Chondrocyte (in vitro differentiated cells): ENCODE measurements at places on chromosomes 5 and 9.

DNA sequence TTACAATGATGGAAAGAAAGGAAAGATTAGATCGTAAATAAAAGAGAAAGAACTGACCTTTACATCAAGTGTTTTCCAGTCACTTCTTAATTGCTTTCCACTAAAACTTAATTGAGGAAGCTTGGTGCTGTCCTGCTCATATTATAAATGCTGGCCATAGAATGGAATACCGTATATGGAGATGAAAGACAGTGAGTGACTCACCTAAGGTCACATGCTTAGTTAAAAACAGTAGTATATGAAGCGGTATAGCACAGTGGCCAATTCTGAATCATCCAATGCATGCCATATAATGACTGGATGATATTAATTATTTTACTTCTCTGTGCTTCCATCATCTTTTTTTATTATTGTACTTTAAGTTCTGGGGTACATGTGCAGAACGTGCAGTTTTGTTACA, 482.4 kb upstream of the SGCD start:
- no peaks in the 10 kb centered on the region for H3K4me1 ChIP-seq
- DNase-seq = no peak
- no peaks in the 10 kb centered on the region for H3K36me3 ChIP-seq
- no peak overlapping the region for H3K27ac ChIP-seq

DNA sequence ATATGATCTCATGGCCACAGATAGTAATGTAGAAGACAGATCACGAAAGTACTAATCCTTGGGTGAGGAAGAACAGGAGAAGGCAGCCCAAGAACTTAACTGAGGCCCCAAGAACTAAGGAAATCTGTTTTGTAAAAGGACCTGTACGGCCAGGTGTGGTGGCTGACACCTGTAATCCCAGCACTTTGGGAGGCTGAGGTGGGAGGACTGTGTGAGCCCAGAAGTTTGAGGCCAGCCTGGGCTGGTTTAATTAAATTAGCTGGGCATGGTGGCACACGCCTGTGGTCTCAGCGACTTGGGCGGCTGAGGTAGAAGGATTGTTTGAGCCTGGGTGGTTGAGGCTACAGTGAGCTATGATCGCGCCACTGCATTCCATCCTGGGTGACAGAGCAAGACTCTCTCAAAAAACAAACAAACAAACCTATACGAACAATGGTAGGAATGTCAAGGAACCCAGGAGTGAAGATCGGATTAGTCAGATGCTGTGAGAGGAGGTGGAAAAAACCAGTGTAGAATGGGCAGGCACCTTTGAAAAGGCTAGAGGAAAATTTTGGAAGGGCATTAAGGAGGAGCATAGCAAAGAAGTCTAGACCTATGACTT, 283.8 kb upstream of the DMRT1 start:
- peaks cover 26% of the 10 kb centered on the region for H3K27me3 ChIP-seq
- H3K27ac ChIP-seq = no peak overlapping the region
- no peak overlapping the region for H3K4me3 ChIP-seq
- DNase-seq = no peak

DNA sequence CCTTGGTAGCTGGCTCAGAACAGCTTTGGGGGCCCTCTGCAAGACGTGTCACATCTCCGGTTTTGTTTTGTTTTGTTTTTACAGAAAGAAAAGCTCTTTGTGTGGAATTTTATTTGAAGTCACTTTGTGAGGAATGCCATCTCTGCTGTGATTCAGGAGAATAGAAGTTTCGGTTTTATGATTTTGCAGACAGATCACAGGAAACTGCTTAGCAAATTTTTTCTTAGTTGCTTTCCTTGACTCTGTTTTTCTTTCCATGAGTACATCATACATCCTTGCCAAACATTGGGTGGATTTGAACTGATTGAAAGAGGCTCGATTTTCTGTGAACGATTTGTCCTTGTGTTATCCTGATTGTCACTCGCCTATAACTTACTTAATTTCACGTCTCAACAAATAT, 5.1 kb downstream of the SEMA5A start:
- peaks cover 75% of the 10 kb centered on the region for H3K4me1 ChIP-seq
- H3K4me3 ChIP-seq = peak overlapping the region; percentile 66
- no peak for DNase-seq
- H3K27me3 ChIP-seq = no peaks in the 10 kb centered on the region

DNA sequence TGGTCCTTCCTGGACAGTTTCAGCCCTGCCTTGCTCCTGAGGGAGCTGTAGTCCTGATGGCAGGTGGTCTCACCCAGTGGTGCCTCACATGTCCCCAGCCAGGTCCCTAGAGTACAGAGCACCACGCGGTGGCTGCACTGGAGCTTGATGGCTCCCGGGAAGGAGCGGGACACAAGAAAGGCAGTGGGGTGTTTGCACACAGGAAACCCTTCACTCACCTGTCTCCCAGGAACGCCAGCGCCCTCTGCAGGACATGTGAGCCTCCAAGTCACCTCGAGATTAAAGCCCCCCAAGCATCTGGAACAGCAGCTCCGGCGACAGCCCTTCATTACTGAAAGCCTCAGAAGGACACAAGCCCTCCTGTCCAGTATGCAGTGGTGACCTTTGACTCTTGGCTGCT, 19.9 kb upstream of the TMEM250 start:
- no peaks in the 10 kb centered on the region for H3K36me3 ChIP-seq
- H3K4me3 ChIP-seq = no peak overlapping the region
- peaks cover 4% of the 10 kb centered on the region for H3K4me1 ChIP-seq
- H3K27ac ChIP-seq = no peak overlapping the region
- H3K27me3 ChIP-seq = peaks cover 31% of the 10 kb centered on the region

DNA sequence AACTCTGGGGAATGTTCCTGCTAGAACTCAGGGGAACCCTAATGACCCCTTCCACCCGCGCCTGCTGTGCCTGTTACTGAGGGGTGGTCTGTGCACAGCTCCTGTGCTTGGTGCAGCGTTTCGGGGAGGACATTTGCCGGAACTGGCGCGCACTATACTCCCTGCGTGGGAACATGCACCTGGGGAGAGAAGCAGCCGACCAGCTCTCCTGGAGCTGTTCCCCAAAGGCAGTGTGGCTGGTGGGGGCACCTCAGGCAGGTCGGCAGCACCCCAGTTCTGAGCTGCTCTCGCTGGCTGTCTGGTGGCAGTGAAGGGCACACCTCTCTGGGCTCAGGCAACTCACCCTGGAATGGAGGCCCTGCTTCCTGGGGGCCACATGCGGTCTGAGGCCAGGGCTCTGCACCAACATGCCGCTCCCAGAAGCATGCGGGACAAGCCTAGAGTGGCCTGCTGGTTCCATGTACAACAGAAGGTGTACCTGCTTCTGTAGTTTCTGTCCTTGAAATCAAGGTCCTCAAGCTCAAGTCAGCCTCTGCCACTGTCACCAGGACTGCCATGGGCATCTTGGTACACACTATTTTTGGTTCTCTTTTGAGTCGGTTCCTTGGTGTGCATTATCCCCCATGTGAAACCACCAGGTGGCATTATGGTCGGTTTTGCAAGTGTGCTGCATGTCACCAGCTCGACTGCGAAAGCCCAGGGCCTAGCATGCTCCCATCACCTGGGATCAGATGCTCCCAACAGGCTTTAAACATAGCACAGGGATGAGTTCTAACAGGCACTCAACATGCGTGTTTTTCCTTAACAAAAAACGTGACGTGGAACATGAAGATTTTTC, 7.8 kb upstream of the MRNIP start:
- H3K27ac ChIP-seq = no peak overlapping the region
- H3K4me1 ChIP-seq = no peaks in the 10 kb centered on the region

- H3K4me3 ChIP-seq = no peak overlapping the region
- H3K27ac ChIP-seq = no peak overlapping the region
Observed at GRCh38 chr9:124553738-124554137, 46.5 kb upstream of the NR5A1 start.

GRCh38 chr5:72770266-72770665, 46.2 kb upstream of the TNPO1 start:
- no peak for DNase-seq
- no peaks in the 10 kb centered on the region for H3K36me3 ChIP-seq
- H3K4me3 ChIP-seq = no peak overlapping the region
- H3K27me3 ChIP-seq = no peaks in the 10 kb centered on the region
- H3K27ac ChIP-seq = no peak overlapping the region

DNA sequence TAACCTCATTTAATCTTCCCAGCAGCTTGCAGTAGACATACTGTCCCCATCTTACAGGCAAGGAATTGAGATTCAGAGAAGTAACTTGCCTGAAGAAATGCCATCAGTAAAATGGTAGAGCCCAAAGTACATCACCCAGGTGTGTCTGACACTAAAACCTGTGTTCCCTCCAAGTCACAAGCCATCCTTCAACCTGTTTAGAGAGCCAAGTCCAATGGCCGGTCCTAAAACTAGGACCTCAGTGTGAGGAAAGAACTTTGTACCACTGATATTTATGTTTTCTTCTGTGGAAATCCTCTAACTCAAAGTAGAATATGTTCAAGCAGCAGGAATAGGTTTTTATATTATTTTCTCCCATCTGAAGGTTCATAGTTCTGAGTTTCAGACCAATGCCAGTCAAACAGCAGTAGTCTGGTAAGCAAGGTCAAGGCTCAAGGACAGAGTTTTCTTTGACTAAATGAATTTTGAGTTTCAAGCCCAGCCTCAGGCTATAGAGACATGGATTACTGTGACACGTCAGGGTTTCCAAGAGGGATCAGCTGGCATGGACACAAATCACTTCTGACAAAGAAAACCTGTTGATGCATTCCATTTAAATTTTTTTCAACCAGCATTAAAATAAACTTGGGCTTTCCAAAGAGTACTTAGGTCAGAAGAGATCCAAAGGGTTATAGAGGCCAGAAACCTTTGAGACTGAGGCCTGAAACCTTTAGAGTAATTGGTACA, 80.9 kb upstream of the PLPP6 start:
- no peak overlapping the region for H3K27ac ChIP-seq
- H3K36me3 ChIP-seq = peaks cover 47% of the 10 kb centered on the region
- H3K27me3 ChIP-seq = no peaks in the 10 kb centered on the region
- H3K4me3 ChIP-seq = no peak overlapping the region

DNA sequence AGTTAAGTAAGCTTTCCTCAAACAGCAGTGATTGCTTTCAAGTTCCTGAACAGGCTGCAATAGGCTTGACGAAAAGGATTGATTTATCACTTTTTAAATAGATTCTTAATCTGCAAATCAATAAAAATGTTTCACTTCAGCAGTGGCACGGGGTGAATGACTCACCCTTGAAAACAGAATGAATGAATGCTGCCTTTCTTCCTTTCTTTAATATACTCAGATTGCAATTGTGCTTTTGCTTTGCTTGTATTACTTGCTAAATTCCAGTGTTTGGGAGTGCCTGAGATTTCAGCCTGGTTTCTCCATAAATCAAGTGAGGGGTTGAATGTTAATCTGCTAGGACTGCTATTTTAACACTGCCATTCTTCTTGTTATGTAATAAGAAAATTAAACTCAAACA, 1293.8 kb downstream of the PTPRD start:
- H3K4me3 ChIP-seq = no peak overlapping the region
- no peaks in the 10 kb centered on the region for H3K4me1 ChIP-seq
- no peak for DNase-seq
- peaks cover 4% of the 10 kb centered on the region for H3K27me3 ChIP-seq

GRCh38 chr5:100890461-100891008, 12.5 kb downstream of the ST8SIA4 start:
- H3K27ac ChIP-seq = no peak overlapping the region
- H3K4me3 ChIP-seq = no peak overlapping the region
- DNase-seq = no peak
- H3K4me1 ChIP-seq = no peaks in the 10 kb centered on the region
- H3K27me3 ChIP-seq = peaks cover 13% of the 10 kb centered on the region

DNA sequence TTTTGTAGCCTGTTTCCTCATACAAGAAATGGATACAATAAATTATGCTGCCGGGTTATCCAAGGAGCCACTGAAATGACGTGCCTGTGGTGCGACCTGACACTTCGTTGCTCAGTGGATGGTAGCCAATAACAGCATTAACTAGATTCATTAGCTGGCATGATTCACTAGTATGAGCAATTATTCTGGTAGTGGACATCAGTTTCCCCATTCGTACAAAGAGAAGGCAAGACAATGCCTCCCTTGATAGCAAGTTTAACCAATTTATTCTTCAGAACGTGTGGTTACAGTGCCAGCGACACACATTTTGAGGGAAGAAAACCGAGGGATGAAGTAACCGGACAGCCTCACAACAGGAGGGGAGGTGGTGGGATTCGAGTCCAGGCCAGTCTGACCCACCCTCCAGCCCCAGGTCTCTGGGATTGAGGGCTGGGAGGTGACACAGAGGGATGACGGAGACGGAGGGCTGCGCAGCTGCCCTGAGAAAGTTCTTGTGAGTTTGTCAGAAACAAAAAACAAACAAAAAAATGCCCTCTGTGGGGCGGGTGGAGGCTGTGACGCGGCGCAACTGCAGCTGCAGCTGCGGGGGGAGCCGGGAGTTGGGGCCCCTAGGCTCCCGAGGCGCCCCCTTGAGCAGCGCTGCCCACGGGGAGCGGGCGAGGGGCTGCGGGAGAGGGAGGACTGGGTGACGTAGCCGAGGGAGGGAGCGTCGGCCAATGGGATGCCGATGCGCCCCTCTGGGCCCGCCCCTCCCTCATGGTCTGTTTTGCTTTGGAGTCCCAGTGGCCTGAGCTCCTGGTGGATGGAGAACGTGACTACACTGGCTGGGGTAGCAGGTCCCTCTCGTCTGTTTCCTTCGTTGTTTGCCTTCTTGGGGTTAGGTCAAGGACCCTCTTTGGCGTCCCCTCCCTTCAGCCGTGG, 10.9 kb downstream of the LHX2 start:
- peaks cover 13% of the 10 kb centered on the region for H3K4me1 ChIP-seq
- H3K4me3 ChIP-seq = peak overlapping the region; percentile 9
- H3K27me3 ChIP-seq = peaks cover 72% of the 10 kb centered on the region

DNA sequence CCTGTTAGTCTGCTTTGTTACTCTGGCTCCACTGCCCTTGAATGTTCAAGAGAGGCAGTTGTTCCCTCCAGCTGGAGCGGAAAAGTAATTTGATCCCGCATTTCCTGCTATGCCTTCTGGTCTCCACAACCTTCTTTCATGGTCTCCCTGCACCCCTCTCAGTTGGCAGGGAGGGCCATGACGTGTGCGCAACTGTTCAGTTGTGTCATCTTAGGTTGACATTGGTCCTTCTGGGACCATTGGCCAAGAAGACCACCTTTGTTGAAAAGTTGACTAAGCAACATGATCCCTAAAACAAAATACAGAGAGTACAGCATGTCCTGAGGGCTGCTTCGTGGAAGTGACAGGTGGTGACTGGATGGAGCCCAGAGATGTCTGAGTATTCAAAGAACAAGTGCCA, 192.5 kb upstream of the TUT7 start:
- H3K27ac ChIP-seq = no peak overlapping the region
- no peak overlapping the region for H3K4me3 ChIP-seq
- no peaks in the 10 kb centered on the region for H3K27me3 ChIP-seq
- peaks cover 3% of the 10 kb centered on the region for H3K36me3 ChIP-seq

DNA sequence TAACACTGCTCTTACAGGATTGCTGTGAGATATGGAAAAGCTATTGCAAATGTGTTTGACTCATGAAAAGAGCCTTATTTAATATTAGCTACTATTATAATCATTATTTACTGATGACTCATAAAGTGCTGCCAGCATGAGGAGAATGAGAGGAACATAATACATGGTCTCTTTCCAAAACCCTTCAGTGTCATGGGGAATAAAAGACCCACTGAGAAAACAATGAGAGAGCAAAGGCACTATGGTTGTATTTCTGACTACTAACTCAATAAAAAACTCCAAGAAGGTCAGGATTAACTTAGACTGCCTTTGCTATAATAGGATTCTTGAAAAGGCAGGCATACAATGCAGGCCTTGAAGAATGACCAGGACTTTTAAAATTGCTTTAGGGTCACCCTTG, 633.5 kb downstream of the DTWD2 start:
- H3K27ac ChIP-seq = no peak overlapping the region
- H3K4me3 ChIP-seq = no peak overlapping the region
- no peaks in the 10 kb centered on the region for H3K4me1 ChIP-seq
- DNase-seq = no peak
- no peaks in the 10 kb centered on the region for H3K36me3 ChIP-seq

- H3K36me3 ChIP-seq = peaks cover 2% of the 10 kb centered on the region
- DNase-seq = peak; percentile 36
- H3K4me3 ChIP-seq = no peak overlapping the region
Observed at GRCh38 chr5:419970-420369, 23.0 kb upstream of the EXOC3 start.
